Mammary epithelial cell (primary cell): ENCODE measurements at places on chromosomes 13 and 19. TPM values are rescaled to one million over a fixed set of nuclear protein-coding genes. Genes with fewer than 3 reads are reported as not detected.
A peak's percentile ranks its signal among the peaks of the same experiment; 100 is the strongest.

FEM1A gene
- 17.5 TPM for total RNA-seq

GRCh38 chr19:4388337-4389063 is 11.8 kb downstream of the SH3GL1 start:
- peak; percentile 18 for DNase-seq

DNA sequence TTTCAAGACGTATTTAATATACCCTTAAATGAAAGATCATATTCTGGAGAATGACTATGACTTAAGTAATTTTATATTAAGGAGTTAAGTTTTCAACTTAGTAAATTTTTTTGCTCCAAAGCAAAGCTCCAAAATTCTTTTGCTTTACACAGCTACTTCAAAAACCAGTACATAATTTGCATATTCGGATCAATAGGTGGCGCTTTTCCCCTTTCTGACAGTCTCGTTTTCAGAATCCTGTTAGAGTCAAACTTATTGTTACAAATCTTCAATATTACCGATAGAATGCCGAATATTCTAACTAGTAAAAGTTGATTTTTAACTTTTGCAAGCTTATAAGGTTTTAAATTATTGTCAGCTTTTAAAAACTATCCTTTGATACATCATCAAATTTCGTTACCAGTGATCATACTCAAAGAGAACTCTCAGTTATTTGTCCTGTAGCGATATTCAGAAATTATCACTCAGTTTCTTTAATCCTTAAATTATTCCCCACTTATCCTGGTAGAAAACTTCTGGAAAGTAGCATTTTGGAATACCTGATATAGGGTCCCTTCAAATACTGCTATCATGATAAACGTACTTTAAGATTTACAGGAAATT is 852.7 kb upstream of the KLHL1 start:
- peak; percentile 5 for DNase-seq

DNA sequence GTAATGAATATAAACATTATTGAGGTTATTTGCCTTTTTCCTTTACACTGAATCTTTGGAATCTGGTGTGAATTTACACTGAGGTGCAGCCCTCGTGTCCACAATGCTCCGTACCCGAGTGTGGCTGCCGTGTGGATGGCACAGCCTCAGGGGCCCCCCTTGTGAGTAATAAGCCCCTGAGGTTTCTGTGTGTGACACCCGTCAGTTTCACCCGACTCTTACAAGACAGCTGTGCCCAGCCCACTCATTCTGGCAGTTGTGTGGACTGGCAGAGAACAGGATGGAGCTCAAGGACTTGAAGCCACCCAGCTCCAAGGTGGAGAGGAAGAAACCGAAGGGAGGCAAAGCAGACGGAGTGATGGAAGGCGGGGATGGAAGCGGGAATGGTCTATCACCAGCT is 7.8 kb downstream of the PROZ start:
- DNase-seq: no peak

GRCh38 chr19:10291554-10292205 is 1.9 kb downstream of the ICAM5 start:
- DNase-seq: peak; percentile 42

DNA sequence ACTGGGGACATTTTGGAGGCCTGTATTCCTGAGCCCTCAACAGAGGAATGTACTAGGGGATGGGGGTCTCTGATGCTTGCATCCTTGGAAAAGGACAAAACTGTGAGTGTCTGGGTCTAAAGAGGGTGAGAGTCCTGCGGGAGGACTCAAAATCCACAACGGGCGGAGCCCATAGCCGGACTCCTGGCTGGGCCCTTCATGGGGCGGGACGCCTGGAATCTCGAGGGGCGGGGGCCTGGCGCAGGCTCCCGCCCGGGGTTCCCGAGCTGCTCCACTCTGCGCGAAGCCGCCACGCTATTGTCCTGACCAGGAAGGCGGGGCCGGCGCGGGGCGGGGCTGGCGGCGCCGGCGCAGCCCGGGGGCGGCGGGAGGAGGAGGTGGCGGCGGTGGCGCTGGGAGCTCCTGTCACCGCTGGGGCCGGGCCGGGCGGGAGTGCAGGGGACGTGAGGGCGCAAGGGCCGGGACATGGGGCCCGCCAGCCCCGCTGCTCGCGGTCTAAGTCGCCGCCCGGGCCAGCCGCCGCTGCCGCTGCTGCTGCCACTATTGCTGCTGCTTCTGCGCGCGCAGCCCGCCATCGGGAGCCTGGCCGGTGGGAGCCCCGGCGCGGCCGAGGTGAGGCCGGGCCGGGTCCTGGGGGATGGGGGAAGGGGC is at the start of gene APLP1:
Gene APLP1 (plus strand): TSS at position 403 of the 651 bp plus-strand sequence. CDS start 63 bp downstream, at position 466.
- DNase-seq: no peak

DNA sequence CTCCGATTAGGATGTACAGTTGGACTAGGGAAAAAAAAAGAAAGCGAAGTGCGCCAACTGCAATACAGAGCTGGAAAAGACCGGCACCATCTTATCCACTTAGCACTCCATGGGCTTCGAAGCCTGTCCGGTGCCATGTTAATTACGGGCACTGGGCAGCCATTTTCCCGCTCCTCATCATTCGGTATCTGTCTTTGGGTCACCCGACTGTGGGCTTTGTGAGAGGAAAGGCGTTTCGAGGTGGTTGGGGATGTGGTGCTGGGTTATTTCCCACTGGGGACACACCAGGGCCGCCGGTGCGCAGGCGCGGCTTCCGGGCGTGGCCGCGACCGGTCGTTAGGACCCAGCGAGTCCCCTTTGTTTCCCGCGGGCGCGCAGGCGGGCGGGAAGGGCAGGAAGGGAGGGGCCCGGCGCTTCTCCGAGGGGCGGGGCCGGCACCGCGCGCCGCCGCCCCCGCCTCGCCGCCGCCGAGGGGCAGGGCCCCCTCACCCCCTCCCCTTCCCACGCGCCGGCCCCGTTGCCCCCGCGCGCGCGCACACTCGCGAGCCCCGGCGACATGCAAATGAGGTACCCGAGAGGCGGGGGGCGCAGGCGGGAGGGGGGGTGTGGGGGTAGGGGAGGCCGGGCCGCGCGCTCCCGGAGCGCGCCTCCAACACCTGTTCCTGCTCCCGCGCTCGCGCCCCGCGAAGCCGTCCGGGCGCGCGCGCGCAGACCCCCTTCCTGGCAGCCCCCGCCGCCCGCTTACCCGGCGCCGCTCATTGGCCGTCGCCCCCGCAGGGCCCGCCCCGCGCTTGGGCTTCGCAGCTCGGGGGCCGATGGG is at the start of gene ZNF524:
Gene ZNF524 (plus strand): TSS at position 447 of the 820 bp plus-strand sequence. CDS start 1,825 bp downstream, outside the sequence.
- peak; percentile 91 for DNase-seq

- no peak for DNase-seq
Observed at GRCh38 chr13:31380715-31381114, 180.9 kb downstream of the B3GLCT start.
